Uterus (tissue), 4 donors: ENCODE measurements at places on chromosomes 16 and 17. TPM values are rescaled to one million over a fixed set of nuclear protein-coding genes. Genes with fewer than 3 reads are reported as not detected.

- H3K27ac ChIP-seq, result no peak overlapping the region
- no peaks in the 10 kb centered on the region for H3K27me3 ChIP-seq
- H3K4me1 ChIP-seq, result no peaks in the 10 kb centered on the region
- no peaks in the 10 kb centered on the region for H3K36me3 ChIP-seq
- no peak for DNase-seq
- no peak overlapping the region for H3K4me3 ChIP-seq
These were observed 7.6 kb downstream of the CDH16 start for GRCh38 chr16:66911112-66911511.

DNA sequence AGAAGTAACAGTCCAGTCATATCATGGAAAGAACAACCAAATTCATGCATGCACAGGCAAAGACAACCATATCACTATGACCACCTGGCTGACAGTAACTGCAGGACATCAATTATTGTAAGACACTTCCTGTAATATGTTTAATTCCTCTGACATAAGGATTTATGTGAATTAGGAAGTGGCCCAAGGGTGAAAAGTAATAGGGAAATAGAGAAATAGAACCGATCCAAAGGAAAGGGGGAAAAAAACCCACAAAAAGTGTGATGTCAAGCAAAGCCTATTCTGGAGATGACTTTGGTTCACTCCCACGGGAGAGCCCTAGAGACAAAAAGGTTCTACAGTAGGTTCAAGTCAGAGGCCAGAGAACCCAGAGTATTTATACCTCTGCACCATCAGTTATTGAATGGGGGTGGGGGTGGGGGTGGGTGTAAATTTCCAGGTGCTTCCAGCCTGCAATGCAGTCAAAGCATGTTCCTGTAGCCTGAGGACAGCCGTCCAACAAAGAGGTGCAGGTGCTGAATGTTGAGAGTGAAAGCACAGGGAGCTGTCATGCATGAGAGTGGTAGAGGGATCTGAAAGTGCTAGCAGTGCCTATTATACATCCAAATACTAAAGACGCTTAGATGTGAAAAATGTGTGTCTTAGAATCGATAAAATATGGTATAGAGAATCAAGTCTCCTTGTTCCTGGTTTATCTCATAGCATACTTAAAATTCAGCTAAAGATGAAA lies 95.6 kb upstream of the HLF start:
- H3K4me1 ChIP-seq, result no peaks in the 10 kb centered on the region
- no peaks in the 10 kb centered on the region for H3K36me3 ChIP-seq
- no peak for DNase-seq
- no peaks in the 10 kb centered on the region for H3K27me3 ChIP-seq
- H3K4me3 ChIP-seq, result no peak overlapping the region

- no peak for DNase-seq
- no peaks in the 10 kb centered on the region for H3K4me1 ChIP-seq
- no peak overlapping the region for H3K27ac ChIP-seq
- H3K36me3 ChIP-seq, result no peaks in the 10 kb centered on the region
These were observed 28.3 kb downstream of the ETV4 start for GRCh38 chr17:43517615-43518386.

DNA sequence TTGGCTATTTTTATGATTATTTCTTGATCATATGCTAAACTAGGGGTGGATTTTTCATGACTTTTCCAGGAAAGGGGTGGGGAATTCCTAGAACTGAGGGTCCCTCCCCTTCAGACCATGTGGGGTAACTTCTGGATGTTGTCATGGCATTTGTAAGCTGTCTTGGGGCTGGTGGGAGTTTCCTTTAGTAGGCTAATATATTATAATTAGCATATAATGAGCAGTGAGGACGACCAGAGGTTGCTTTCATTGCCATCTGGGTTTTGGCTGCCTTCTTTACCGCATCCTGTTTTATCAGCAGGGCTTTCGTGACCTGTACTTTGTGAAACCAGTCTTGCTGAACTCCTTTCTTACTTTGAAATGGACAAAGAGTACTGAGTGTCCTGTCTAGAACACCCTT lies 40.4 kb upstream of the ABCA5 start:
- no peak for DNase-seq
- H3K27ac ChIP-seq, result no peak overlapping the region
- no peaks in the 10 kb centered on the region for H3K36me3 ChIP-seq
- H3K4me1 ChIP-seq, result no peaks in the 10 kb centered on the region
- no peaks in the 10 kb centered on the region for H3K27me3 ChIP-seq
- H3K4me3 ChIP-seq, result no peak overlapping the region

GRCh38 chr17:81681672-81682071 lies 1.9 kb downstream of the ARL16 start:
- H3K27me3 ChIP-seq, result no peaks in the 10 kb centered on the region
- H3K4me1 ChIP-seq, result peaks cover 7% of the 10 kb centered on the region
- no peaks in the 10 kb centered on the region for H3K36me3 ChIP-seq
- H3K27ac ChIP-seq, result no peak overlapping the region
- no peak overlapping the region for H3K4me3 ChIP-seq
- DNase-seq, result no peak

DNA sequence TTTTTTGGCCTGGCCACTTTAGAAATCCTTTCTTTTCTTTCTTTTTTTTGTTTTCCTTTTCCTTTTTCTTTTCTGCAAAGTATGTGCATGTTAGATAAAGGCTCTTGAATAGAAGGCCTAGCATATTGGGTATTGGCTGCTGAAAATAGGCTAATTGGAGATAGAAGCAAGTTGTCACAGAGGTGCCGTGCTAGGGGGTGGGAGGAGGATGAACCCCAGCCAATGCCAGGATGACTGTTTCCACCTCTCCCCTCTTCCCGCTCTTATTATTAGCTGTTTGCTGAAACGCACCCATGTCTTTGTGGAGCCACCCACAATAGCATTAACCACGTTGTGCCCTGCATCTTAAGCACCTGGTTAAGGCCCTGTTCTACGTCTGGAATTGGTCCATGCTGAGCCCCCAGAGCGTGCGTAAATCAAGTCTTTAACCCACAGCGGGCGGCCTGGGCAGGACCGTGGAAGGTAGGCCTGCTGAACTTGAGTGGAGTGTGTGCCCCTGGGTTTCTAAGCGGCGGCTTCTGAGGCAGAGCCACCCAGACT lies 123.6 kb downstream of the MSI2 start:
- peak overlapping the region; percentile 64 for H3K27ac ChIP-seq
- no peaks in the 10 kb centered on the region for H3K27me3 ChIP-seq
- DNase-seq, result no peak
- H3K4me1 ChIP-seq, result peaks cover 5% of the 10 kb centered on the region
- no peaks in the 10 kb centered on the region for H3K36me3 ChIP-seq

- H3K27me3 ChIP-seq, result no peaks in the 10 kb centered on the region
- peaks cover 8% of the 10 kb centered on the region for H3K4me1 ChIP-seq
- H3K27ac ChIP-seq, result peak overlapping the region; percentile 79
- peak; percentile 89 for DNase-seq
- no peaks in the 10 kb centered on the region for H3K36me3 ChIP-seq
These were observed 2.7 kb upstream of the LASP1NB start for GRCh38 chr17:38922538-38923297.

GRCh38 chr17:34671191-34671590 lies 91.8 kb downstream of the TMEM132E start:
- no peak overlapping the region for H3K4me3 ChIP-seq
- H3K27ac ChIP-seq, result no peak overlapping the region
- H3K36me3 ChIP-seq, result no peaks in the 10 kb centered on the region

DNA sequence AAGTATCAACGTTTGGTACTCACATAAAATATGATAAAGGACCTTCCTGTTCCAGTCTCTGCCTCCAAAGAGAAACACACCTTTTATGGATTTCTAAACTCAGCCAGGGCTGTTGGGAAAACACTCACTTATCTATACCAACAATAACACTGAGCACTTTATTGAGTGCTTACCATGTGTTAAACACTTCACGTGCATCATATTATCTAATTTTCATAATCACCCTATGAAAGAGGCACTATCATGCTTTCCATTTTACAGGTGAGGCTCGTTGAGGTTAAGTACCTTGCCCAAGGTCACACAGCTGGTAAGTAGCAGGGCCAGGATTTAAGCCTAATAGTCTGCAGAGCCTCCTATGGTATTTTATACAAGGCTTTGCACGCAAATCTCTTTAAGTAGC lies 251.5 kb upstream of the SOX9 start:
- DNase-seq, result no peak
- no peaks in the 10 kb centered on the region for H3K4me1 ChIP-seq
- no peak overlapping the region for H3K27ac ChIP-seq
- H3K36me3 ChIP-seq, result no peaks in the 10 kb centered on the region

DNA sequence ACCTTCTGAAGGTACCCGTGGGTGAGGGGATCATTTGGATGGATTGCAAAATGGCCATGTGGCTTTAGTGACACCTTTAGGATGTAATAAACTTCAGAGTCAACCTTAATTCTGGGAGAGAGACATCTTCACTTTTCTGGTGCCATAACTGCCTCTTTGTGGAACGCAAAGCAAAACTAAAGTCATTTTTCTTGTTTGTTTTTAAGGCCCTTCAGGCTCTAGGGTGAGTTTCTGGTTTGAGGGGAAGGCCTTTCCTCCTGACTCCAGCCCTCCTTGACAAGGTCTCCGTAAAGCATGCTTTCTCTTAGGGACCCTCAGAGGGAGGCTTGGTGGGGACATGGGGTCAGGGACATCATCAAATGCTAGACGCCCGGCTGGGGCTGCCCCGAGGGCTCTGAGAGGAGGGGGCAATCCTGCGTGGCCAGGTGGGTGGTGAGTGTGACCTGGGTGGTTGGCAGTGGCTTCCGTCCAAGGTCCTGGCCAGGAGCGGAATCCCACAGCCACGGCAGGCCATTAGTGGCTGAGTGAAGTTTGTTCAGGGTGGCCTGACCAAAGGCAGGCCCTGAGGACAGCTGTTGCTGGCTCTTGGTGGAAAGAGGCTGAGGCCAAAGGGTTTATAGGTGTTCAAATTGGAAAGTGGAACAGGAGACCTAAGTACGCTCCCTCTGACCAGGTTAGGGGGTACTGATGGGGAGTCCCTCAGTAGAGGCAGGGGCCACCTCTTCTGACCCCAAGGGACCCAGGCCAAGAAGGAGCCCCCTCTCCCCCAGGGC lies 112.2 kb downstream of the METRNL start:
- H3K36me3 ChIP-seq, result no peaks in the 10 kb centered on the region
- no peaks in the 10 kb centered on the region for H3K27me3 ChIP-seq
- no peak overlapping the region for H3K27ac ChIP-seq
- no peak overlapping the region for H3K4me3 ChIP-seq
- DNase-seq, result peak; percentile 13

DNA sequence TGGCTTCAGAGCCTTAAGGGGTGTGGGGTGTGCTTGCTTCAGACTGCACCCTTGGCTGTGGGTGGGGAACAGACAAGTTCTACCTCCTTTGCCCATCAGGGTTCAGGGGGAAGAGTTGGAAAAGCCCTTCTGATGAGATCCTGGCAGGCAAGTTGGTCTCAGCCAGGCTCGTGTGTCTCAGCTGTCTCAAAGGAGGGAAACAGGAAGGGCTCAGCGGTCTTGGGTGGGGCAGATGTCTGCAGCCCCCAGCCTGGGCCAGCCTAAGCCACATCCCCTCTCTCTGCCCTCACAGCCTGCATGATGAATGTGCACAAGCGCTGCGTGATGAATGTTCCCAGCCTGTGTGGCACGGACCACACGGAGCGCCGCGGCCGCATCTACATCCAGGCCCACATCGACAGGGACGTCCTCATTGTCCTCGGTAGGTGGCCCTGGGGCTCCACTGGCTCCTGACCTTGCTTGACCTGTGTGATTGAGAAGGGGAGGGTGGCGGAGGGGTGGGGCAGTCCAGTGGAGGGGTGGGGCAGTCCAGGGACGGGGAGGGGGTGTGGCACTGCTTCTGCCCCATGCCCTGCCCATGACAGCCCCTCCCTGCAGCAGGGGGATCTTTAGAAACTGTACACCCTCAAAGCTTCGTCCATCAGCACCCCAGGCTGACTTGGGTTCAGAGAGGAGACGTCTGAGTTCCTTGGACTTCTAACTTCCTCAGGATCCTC lies 199.5 kb downstream of the PRKCB start:
- H3K36me3 ChIP-seq, result no peaks in the 10 kb centered on the region
- no peaks in the 10 kb centered on the region for H3K27me3 ChIP-seq
- H3K27ac ChIP-seq, result no peak overlapping the region

DNA sequence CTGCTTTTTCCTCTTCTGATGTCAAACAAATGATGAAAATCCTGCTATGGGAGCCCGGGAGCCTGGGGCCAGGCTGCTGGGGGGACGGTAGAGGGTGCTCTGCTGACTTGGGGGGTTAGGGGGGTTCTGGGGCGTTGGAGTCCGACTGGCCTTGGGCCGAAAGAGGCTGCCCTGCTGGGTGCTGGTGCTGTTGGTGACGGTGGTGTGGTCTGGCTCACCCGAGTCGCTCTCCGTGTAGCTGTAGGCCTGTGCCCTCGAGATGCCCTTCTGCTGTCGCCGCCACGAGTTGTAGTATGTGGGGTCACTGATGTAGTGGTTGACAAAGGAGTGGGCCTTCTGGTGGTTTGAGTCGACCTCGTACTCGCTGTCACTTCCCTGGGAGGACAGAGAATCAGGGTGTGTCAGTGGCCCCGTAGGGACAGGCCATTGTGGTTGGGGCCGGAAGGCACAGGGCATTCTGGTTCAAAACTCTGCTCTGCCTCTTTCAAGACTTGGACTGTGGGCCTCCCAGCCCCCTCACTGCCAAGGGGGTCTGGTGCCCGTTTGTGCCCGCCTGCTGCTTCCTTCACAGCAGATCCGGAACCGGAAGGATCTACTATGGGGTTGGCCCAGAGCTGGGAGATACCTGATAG lies 26.9 kb upstream of the CDC42EP4 start:
- no peaks in the 10 kb centered on the region for H3K27me3 ChIP-seq
- peak overlapping the region; percentile 90 for H3K27ac ChIP-seq
- H3K36me3 ChIP-seq, result no peaks in the 10 kb centered on the region
- H3K4me3 ChIP-seq, result no peak overlapping the region

DNA sequence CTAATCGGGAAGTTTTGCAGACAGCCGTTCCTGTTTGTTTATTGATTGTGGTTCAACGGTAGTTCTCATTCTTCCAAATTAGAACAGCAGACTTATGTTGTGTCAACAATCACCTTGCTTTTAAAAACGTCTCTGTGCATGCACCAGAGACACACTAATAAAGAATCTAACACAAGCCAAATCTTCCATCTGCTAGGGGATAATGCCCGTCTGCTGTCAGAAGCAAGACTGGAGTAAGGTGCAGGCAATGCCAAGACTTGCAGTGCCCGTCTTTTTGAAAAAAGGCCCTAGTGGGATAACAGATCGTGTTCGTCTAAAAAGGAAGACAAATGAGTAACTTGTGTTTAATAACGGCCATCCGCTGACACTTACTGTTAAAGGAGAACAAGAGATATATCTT lies 158.4 kb downstream of the KCNJ2 start:
- no peaks in the 10 kb centered on the region for H3K36me3 ChIP-seq
- DNase-seq, result no peak
- H3K27me3 ChIP-seq, result no peaks in the 10 kb centered on the region
- no peak overlapping the region for H3K27ac ChIP-seq

DNA sequence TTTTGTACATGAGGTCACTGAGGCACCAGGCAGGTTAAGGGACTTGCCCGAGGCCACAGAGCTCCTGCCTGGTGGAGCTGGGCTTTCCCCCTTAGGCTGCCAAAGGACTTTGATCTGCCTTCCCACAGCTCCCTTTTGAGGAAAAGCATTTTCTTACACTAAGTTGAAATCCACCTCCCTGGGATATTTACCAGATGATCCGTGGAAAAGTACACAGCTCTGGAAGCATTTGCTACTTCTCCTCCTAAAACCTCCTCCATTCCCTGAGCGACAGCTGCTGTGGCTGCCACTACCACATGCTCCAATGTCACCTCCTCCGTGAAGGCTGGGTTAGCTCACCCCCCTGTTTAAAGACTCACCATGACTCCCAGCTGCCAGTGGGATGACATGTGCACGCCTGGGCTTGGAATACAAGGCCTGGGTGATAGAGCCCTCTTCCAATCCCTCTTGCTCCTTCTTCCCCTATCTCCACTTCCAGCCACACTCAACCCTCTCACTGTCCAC lies 1.2 kb upstream of the MPRIP start:
- no peak for DNase-seq
- H3K4me3 ChIP-seq, result no peak overlapping the region
- H3K27ac ChIP-seq, result peak overlapping the region; percentile 73

TNFSF13 gene
- 56.9 TPM for total RNA-seq

TPPP3 gene
- total RNA-seq, result 13.4 TPM

AOC3 gene
- total RNA-seq, result 11.8 TPM

OR4D1 gene
- not detected for total RNA-seq

PSME3 gene
- 74.3 TPM for total RNA-seq
